GM23338 (cell line): ENCODE measurements at places on chromosomes 16 and 17. TPM values are rescaled to one million over a fixed set of nuclear protein-coding genes. Genes with fewer than 3 reads are reported as not detected.

GPR179 gene
- 0.03 TPM in 2 replicates for polyA plus RNA-seq

G6PC1 gene
- polyA plus RNA-seq = not detected in 2 replicates

SLC6A2 gene
- 0.23 and 0.39 TPM in 2 replicates for polyA plus RNA-seq

GAS2L2 gene
- polyA plus RNA-seq = 0.06 TPM in 1 of 2 replicates, not detected in the other

CDH13 gene
- polyA plus RNA-seq = 1.2 and 1.6 TPM in 2 replicates

PLEKHH3 gene
- 10.9 and 13.8 TPM in 2 replicates for polyA plus RNA-seq

CRHR1 gene
- polyA plus RNA-seq = 0.09 and 0.19 TPM in 2 replicates

REXO5 gene
- polyA plus RNA-seq = 5.4 and 6.5 TPM in 2 replicates

ATP6V0A1 gene
- polyA plus RNA-seq = 23.9 and 25.8 TPM in 2 replicates

CFAP97D1 gene
- 0.10 TPM in 1 of 2 replicates, not detected in the other for polyA plus RNA-seq

METTL23 gene
- 51.6 and 55.9 TPM in 2 replicates for polyA plus RNA-seq

EVI2A gene
- polyA plus RNA-seq = 0.96 and 1.3 TPM in 2 replicates

RAPGEFL1 gene
- 5.0 and 6.7 TPM in 2 replicates for polyA plus RNA-seq
